GM23248 (cell line): ENCODE measurements at places on chromosomes 6 and 20. TPM values are rescaled to one million over a fixed set of nuclear protein-coding genes. Genes with fewer than 3 reads are reported as not detected.

DNA sequence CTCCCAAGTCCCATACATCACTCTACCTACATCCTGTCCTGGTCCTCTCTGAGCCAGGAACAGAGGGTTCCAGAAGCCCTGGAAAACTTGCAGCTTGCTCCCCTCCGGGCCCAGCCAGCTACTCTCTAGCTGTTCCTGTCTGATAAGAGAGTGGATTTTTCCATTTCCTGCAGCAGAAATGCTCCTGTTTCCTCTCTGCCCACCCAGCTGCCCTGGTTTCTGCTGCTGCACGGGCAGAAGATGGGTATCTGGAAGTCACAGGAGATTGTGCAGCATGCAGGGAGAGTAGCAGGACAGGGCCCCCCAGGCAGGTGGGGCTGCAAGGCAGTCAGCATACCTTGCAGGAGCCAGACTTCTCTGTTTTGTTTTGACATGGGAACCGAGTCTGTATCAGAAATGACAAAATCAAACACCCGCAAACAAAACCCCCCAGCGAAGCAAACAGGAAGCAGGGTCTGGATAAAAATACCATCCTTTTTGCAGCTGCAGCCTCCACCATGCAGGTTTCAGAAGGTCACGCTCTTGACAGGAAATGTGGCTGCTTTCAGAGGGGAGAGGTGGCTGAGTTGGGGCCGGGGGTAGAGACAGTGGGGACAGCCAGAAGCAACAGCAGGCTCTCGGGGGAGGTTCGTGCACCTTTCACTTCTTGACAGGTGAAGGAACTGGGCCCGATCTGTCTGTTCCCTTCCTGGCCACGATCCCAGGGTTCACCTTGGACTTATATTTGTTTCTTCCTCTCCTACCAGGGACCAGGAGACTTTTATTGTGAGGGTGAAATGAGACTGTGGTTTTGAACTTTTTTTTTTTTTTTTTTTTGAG lies 50.8 kb upstream of the FAM83D start:
- no peak for DNase-seq

Gene MCCD1
- total RNA-seq, result not detected in 2 replicates

Gene POM121L2
- total RNA-seq, result not detected in 2 replicates

DNA sequence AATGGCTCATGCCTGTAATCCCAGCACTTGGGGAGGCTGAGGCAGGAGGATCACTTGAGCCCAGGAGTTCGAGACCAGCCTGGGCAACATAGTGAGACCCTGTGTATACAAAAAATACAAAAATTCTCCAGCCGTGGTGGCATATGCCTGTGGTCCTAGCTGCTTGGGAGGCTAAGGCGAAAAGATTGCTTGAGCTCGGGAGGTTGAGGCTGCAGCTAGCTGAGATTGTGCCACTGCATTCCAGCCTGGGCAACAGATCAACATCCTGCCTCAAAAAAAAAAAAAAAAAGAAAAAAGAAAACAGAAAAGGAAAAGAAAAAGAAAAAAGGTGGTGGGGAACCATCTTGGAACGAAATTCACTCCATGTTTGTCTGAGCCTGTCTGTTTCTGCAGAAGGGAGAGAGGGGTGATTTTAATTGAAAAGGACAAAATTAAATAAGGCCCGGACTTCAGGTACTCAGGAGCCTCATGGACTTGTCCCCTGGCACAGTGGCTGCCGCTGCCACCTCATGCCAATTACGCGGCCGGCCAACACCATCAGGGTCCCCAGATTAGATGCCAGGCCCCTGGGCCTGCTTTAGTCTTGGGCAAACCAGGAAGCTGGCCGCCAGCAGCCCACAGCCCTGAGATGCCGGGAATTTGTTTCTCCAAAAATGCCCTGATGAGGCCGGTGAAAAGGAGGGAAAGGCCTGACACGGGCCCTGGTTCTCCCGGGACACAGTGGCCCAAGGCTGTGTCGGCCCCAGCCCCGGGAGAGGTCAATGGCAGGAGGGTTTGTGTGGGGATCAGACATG lies 37.8 kb upstream of the STX16 start:
- no peak for DNase-seq

DNA sequence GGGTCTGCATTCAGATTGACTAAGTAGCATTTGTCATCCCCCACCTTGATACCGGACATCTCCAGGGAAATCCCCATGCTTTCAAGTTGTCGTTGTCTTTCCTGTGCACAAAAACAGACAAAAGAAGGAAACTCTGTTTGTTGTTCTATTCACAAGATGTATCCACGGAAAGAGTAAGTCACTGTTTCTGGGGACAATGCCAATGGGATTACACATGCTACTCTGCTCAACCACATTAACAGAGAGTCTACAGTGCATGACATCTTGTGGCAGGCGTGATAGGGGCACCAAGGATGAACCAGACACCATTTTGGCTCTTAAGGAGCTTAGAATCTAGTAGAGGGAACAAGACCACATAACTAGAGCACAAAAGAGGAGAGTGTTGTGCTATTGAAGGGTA lies 124.4 kb upstream of the NUP153 start:
- DNase-seq, result peak; percentile 88
